DMS153 (cell line): ENCODE measurements at places on chromosomes 6 and 20.

- no peak for DNase-seq
These were observed 310.0 kb upstream of the PRND start for GRCh38 chr20:4411744-4412143.

GRCh38 chr6:96775727-96776400, 61.4 kb downstream of the GPR63 start:
- DNase-seq = no peak

GRCh38 chr20:22008456-22008855, 303.0 kb downstream of the PAX1 start:
- DNase-seq = no peak

GRCh38 chr6:154737424-154737823, 4.2 kb downstream of the SCAF8 start:
- DNase-seq = no peak

DNA sequence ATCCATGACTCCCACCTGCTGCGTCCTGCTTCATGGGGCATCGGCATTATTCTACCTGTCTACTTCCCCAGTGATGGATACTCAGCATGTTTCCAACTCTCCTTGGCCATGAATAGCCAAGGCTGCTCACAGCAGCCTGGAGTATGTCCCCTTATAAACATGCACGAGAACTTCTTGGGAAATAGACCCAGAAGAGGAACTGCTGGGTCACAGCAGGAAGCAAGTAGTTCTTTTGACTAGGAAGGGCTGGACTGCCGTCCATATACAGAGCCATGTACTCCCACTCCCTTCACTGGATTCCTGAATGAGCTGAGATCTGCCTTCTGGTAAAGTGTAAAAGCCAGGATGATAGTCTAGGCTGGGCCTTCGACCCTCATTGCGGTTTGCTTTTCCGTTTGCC, 106.3 kb upstream of the KCNK16 start:
- no peak for DNase-seq

- peak; percentile 66 for DNase-seq
These were observed 24.0 kb upstream of the SCML4 start for GRCh38 chr6:107847844-107848802.

DNA sequence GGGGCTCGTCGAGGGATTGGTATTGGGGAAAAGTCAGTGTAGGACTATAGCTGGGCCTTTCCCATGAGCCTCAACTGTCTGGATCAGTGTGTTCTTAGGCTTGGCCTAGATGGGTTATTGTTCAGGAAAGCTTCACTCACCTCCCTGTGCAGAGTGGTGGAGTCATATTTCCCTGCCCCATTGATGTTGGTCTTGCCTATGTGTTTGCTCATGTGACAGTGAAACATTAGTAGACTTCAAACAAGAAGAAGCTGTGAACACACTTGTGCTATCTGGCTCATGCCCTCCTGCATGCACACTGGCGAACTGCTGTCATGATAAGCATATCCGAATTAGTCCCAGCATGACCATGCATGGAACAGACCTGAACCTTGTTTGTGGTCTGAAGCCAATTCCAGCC, 171.1 kb downstream of the DHX35 start:
- peak; percentile 68 for DNase-seq

GRCh38 chr6:3484946-3485345, 28.1 kb upstream of the SLC22A23 start:
- DNase-seq = no peak

- no peak for DNase-seq
These were observed 28.9 kb upstream of the SLC22A3 start for GRCh38 chr6:160319246-160319645.

DNA sequence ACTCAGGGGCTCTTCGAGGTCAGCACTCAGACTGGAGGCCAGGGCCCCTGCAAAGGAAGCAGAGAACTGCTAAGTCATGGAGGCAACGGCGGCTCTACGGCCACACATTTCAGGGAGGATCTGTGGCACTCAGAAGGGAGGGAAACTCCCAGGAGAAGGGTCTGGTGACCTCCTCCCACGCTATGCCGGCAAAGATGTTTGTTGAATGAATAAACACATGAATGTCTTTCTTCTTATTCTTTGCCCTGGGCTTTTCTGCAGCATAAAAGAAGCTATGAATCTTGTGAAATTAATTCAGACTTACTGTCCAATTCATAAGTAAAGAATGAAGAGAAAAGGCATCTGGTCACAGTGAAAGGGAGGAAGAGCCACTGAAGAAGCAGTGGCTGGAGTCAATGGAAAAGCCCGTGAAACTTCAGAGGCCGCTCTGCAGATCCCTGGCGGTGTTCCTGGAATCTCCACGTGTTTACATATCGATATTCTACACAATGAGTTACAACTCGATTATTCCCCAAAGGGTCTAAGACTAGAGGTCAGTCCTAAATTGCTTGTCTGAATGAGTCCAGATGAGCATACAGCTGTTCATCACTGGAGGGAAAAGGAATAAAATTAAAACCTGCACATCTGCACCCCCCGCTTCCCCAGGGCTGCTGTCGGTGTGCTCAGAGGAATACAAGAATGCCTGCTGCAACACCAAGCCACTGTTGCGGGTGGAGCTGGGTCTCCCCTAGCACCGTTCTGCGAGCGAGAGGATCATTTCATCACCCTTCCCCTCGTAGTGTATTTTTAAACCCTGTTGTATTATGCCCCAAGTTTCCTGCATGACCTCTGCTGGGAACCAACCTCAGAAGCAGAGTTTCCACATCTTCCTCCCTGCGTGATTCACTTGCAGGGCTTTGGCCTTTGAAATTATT, 25.6 kb downstream of the INSM1 start:
- no peak for DNase-seq

- peak; percentile 33 for DNase-seq
These were observed 696 bp upstream of the SIRPA start for GRCh38 chr20:1894471-1894950.

GRCh38 chr6:162200041-162200440, 527.5 kb downstream of the PRKN start:
- DNase-seq = no peak

DNA sequence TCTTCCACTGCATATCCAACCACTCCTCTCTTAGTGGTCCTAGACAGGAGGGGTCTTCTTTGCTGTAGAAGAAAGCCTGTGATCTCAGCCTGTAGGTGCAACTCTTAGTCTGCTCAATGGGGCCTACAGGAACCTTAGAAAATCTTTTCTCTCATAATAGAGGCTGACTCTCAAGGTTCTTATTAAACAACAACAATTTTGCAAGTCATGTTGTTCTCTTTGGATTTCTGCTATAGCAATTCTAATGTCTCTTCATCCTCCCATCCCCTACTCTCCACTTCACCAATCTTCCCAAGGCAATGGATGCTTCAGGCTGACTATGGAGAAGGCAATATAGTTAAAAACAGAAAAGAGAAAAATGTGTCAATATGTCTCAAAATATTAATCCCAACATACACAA, 40.8 kb upstream of the SPTLC3 start:
- DNase-seq = no peak

GRCh38 chr6:161273274-161273751, 548 bp downstream of the AGPAT4 start:
- no peak for DNase-seq

DNA sequence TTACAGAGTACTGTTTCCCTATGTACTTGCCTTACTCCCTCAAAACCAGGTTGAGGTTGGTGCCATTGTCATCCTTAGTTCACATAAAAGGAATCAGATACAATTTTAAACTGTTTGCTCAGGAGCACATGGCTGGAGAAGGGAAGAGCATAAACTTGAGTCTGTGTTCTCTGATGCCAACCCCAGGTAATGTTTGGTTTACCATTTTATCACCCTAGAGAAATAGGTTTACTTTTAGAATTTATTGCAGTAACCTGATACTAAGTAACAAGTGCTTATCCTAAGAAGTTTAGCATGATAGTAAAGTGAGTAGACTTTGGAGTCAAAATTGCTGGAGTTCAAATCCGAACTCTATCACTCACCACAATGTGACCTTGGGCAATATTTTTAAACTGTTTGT, 86.3 kb downstream of the RFPL4B start:
- peak; percentile 53 for DNase-seq

GRCh38 chr6:28368522-28368921, 18.8 kb downstream of the ZKSCAN3 start:
- no peak for DNase-seq

- DNase-seq = no peak
These were observed 63.8 kb upstream of the CLDN20 start for GRCh38 chr6:155200012-155200411.

DNA sequence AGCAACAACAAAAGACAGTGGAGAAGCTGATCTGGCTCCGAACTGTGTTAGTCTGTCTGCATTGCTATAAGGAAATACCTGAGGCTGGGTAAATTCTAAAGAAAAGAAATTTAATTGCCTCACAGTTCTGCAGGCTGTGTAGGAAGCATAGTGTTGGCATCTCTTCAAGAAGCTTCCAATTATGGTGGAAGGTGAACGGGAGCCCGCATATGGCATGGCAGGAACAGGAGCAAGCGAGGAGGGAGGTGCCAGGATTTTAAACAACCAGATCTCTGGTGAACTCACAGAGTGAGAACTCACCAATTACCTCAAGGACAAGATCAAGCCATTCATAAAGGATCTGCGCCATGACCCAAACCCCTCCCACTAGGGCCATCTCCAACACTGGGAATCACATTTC, 293.5 kb downstream of the SMOC2 start:
- no peak for DNase-seq

DNA sequence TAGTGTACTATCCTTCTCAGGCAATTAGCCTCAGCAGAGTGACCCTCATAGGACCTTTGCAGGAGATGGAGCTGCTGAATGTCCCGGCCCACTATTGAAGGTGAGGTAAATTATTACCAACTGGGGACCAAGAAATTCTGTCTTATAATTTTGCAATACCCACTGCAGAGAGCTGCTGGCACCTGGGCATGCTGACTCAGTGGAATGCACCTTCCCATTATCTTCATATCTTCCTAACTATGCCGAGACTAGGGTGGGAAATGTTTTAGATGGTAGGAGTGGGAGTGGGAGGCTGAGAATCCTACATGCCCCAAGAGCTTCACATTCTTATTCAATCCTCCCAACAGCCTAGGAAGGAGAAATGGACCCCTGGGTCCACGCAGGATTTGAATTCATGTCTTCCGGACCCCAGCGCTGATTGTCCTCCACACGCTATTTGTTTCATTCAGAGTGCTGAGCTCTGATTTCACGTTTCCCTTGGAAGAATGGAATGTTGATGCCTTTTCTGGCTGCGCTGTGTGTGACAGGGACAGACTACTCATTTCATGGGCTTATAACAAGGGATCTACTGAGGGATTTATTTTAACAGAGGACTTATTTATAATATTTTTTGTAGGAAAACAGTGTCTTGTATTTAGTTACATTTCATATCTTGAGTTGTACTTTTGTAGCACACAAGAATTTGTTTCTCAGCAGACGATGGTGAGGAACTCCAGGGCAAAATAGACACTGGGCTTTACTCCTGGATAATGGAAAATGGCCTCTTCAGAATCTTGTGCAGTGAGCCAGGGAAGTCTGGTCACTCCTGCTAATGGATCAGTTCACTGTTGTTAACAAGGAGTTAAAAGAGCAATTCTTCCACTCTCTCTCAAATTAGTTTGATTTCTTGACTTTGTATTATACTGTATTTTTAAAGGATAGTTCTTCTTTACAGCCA, 66.4 kb downstream of the FYN start:
- no peak for DNase-seq

- DNase-seq = no peak
These were observed 844.5 kb upstream of the DEFB115 start for GRCh38 chr20:30412972-30413371.

DNA sequence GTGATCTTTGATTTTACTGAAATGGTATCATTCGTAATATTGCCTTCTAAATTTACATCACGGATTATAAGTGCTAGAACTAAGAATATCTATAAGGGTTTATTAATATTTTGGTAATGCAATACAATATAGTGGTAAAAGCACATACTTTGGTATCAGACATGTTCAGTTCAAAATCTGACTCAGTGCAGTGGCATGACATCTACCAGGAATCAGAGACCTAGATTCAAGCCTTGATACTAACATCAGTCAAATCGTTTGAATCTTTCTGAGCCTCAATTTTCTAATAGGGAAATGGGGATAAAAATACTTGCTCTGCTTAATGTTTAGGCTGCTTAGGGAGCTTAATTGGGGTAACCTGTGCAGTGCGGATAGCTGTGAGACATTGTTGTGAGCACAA, 488.0 kb downstream of the BCKDHB start:
- DNase-seq = no peak

DNA sequence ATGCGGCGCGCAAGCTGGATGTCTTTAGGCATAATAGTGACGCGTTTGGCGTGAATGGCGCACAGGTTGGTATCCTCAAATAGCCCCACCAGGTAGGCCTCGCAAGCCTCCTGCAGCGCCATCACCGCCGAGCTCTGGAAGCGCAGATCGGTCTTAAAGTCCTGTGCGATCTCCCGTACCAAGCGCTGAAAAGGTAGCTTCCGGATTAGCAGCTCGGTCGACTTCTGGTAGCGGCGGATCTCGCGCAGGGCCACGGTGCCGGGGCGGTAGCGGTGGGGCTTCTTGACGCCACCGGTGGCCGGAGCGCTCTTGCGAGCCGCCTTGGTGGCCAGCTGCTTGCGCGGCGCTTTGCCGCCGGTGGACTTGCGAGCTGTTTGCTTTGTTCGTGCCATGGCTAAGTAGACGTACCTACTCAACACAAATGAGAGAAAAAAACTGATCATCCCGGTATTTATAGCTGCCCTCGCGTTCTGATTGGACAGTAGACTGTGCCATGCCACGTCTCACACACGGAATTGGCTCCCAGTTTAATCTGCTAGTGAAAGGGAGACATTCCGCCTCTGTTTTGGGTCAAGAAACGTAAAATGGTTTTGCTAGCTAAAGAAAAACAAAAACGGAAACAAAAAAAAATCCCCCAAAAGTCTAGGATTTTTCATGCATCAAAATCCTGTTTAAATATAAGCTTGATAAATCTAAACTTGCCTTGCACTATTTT, 40.1 kb downstream of the OR2B2 start:
- DNase-seq = peak; percentile 95

DNA sequence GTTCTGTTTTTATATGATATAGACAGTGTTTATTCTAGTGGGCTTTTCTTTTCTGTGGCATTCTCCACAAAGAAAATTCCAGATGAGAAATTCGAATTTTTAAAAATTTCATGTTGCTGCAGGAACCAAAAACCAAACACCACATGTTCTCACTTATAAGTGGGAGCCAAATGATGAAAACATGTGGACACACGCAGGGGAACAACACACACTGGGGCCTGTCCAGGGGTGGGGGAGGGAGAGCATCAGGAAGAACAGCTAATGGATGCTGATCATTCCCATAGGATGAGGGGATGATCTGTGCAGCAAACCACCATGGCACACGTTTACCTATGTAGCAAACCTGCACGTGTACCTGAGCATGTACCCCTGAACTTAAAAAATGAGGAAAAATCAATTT, 499.0 kb upstream of the SLC35B3 start:
- no peak for DNase-seq

- no peak for DNase-seq
These were observed 109.6 kb downstream of the ASXL1 start for GRCh38 chr20:32467506-32468312.

GRCh38 chr6:6843057-6843627, 254.6 kb downstream of the LY86 start:
- DNase-seq = no peak

DNA sequence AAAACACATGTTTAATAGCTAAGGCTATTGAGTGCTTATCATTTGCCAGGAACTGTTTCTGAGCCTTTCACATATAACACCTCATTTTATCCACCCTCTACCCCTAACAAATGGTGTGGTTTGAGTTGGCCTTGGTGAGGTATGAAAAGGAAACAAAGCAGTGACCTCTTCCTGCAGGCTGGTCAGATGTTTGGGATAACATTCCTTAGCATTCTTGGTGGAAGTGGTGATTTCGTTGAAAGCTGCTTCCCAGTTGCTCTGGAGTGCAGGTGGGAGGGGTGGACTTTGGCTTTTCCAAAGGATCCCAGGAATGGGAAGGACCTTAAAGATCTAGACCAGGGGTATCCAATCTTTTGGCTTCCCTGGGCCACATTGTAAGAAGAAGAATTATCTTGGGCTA, 41.3 kb downstream of the CARMIL1 start:
- no peak for DNase-seq
